ENCODE measurements at places on chromosomes 2 and 18.

DNA sequence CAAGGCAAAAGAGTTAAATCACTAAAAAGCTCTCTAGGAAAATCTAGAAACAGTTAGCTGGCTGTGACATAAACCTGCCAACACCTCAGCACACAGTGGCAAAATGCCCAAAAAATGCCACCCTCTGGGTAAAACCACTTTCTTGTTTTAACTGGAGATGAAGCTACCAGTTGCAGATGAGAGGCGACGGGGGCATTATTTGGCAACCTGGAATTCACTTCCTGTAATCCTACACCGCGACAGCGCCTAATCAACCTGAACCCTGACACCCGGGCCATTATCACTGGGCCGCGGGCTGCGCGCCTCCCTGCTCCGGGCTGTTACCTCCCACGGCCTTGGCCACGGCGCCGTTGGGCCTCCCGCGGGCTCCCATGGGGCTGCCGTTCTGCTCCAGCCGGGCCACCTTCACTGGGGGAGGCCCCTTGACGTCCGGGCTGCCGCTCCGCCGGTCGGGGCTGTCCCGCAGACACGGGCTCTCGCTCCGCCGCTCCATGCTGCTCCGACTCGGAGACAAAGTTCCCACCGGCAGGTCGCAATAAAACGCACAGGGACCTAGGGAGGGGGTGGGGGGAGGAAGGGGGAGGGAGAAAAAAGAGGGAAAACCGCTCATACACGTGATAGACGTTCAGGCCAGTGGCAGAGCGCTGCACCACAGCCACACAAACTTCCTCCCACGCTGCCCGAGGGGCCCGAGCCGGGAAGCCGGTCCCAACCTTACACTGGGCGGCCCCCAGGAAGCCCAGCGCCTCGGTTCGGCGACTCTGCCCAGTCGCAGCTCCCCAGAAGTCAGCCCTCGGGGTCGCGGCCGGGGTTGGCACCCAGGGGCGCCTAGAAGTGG is 2.0 kb downstream of the SATB2 start:
- no peak for DNase-seq

DNA sequence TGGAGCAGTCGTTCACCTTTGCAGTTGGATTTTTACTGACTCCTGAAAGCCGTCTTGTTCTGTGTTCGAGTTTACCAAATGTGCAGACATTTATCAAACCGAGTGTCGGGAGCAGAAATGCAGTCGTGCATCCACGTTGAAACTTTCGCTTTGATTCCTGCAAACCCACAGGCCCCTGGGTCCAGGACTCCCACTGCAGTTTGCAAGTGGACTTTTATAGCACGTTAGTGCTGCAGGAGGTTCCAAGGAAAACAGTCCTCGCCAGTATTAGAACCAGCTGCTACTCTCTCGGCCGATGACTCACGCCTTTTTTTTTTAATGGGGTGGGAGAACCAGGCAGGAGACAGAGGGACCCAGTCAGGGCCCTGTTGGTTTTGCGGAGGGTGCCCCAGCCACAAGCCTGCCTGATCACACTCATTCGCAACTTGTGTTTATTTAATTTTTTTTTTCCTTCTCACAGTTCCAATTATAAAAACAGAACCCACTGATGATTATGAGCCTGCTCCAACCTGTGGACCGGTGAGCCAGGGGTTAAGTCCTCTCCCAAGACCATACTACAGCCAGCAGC is 90.1 kb downstream of the NFATC1 start:
- no peak for DNase-seq

- no peak for DNase-seq
Measured at GRCh38 chr2:204692790-204693189, 147.5 kb downstream of the PARD3B start.

- DNase-seq, result no peak
Measured at GRCh38 chr18:48159816-48160215, 229.4 kb upstream of the SMAD2 start.

GRCh38 chr2:18373081-18373480 is 187.4 kb downstream of the RDH14 start:
- DNase-seq, result no peak

GRCh38 chr2:181924336-181924735 is 32.8 kb downstream of the ITPRID2 start:
- no peak for DNase-seq

GRCh38 chr18:48201337-48202005 is 207.7 kb downstream of the ZBTB7C start:
- no peak for DNase-seq

- no peak for DNase-seq
Measured at GRCh38 chr18:36610661-36611060, 218.1 kb downstream of the TPGS2 start.
